Keratinocyte (primary cell): ENCODE measurements at places on chromosomes 2 and 18.

GRCh38 chr2:229578052-229578846 is 136.1 kb downstream of the DNER start:
- H3K4me3 ChIP-seq = no peak overlapping the region
- no peaks in the 10 kb centered on the region for H3K27me3 ChIP-seq
- no peaks in the 10 kb centered on the region for H3K36me3 ChIP-seq
- no peaks in the 10 kb centered on the region for H3K4me1 ChIP-seq
- H3K27ac ChIP-seq = no peak overlapping the region

GRCh38 chr2:48278590-48278989 is 251.4 kb upstream of the STON1 start:
- no peak for DNase-seq
- H3K4me3 ChIP-seq = no peak overlapping the region
- no peaks in the 10 kb centered on the region for H3K36me3 ChIP-seq
- no peaks in the 10 kb centered on the region for H3K27me3 ChIP-seq
- peaks cover 4% of the 10 kb centered on the region for H3K4me1 ChIP-seq
- no peak overlapping the region for H3K27ac ChIP-seq

DNA sequence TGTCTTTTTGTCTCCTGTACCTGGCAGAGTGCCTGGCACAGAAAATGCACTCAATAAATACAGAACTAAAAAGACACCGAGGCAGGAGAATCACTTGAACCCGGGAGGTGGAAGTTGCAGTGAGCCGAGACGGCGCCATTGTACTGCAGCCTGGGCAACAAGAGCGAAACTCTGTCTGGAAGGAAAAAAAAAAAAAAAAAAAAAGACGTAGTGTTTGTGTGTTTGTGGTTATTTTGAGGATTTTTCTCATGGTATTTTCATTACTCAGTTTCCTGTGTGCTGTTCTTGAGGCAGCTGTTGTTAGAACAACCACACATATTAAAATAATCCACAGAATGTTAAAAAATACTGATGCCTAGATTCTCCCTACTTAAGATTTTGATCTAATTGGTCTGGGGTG is 519.2 kb upstream of the SPHKAP start:
- no peak overlapping the region for H3K4me3 ChIP-seq
- H3K4me1 ChIP-seq = peaks cover 7% of the 10 kb centered on the region
- H3K27me3 ChIP-seq = no peaks in the 10 kb centered on the region
- peak overlapping the region; percentile 2 for H3K27ac ChIP-seq

- no peak overlapping the region for H3K27ac ChIP-seq
- H3K36me3 ChIP-seq = no peaks in the 10 kb centered on the region
- H3K4me1 ChIP-seq = peaks cover 17% of the 10 kb centered on the region
- no peak for DNase-seq
- H3K27me3 ChIP-seq = no peaks in the 10 kb centered on the region
Observed at GRCh38 chr2:158006961-158007719, 94.5 kb upstream of the UPP2 start.

DNA sequence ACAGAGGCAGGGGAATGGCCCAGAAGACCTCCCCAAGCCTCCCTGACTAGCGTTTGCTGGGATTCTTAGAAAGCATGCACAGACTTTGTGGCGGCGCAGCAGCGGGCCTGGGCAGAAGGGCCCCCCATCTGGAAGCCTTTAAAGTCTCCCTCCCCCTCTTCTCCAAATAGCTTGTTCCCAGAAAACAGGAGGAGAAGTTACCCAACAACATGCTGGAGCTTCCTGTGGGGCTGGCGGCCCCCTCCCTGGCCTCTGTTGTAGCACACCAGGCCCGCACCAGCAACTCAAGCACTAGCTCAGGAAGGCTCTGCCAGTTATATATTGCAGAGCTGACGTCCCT is 334.8 kb downstream of the DYSF start:
- no peak overlapping the region for H3K27ac ChIP-seq
- no peak overlapping the region for H3K4me3 ChIP-seq
- H3K36me3 ChIP-seq = no peaks in the 10 kb centered on the region
- no peak for DNase-seq
- peaks cover 7% of the 10 kb centered on the region for H3K4me1 ChIP-seq
- H3K27me3 ChIP-seq = peaks cover 21% of the 10 kb centered on the region

DNA sequence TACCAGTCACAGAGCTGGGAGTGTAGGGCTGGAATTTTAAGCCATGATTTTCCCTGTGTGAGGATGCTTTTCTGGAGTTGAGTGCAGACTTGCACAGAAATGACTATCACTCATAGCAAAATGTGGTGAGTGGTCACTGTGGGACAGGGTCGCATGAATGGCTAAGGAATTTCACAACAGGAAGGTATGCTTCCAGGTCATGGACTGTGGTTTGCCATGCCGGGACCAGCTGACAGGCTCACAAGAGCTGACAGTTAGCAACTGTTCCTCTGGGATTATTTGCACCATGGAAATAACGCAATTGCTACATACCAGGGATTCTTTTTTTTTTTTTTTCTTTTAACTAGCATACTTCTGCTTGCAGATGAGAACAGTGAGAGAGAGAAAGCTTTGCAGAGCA is 3.8 kb upstream of the UXS1 start:
- H3K4me3 ChIP-seq = no peak overlapping the region
- no peak for DNase-seq
- no peaks in the 10 kb centered on the region for H3K36me3 ChIP-seq
- H3K27me3 ChIP-seq = no peaks in the 10 kb centered on the region

DNA sequence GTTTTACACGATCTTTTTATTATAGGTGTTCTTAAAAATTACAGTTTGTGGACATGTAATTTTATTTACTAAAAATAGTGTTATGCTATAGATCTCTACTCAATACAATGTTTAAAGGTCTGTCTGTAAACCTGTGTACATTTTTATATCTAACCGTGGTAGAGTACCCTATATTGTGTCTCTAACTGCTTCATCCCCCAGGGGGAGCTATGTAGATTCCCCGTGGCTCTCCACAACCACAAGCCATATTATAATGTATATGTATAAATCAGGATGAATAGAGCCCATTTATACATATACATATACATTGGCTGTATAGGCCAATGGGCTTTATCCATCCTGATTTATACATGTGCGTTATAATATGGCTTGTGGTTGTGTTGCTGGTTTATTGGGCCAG is 59.4 kb downstream of the ADAM23 start:
- H3K27me3 ChIP-seq = no peaks in the 10 kb centered on the region
- no peak overlapping the region for H3K4me3 ChIP-seq

- DNase-seq = no peak
- H3K4me3 ChIP-seq = no peak overlapping the region
- H3K27ac ChIP-seq = no peak overlapping the region
- H3K36me3 ChIP-seq = no peaks in the 10 kb centered on the region
- H3K27me3 ChIP-seq = no peaks in the 10 kb centered on the region
- peaks cover 8% of the 10 kb centered on the region for H3K4me1 ChIP-seq
Observed at GRCh38 chr2:57368190-57368589, 678.4 kb upstream of the VRK2 start.

- no peaks in the 10 kb centered on the region for H3K27me3 ChIP-seq
- H3K27ac ChIP-seq = no peak overlapping the region
- no peaks in the 10 kb centered on the region for H3K36me3 ChIP-seq
- no peak for DNase-seq
- H3K4me1 ChIP-seq = no peaks in the 10 kb centered on the region
Observed at GRCh38 chr2:167686691-167687090, 560.7 kb downstream of the STK39 start.

DNA sequence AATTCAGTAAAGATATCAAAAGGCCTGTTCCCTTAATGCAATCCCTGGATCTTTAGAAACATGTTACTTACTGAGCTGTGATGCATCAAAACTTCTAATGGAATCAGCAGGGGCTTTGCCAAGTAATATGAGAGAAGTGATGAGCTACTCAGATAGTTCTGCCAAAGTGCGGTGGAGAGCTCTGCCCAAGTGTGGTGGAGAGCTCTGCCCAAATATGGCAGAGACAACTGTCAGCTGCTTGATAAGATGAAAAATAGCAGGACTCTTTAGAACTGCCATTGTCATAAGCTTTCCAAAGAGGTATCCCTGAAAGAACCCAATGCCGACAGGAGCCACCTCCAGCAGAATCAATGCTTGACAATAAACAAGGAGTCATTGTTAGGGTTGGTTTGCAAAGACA is 167.9 kb upstream of the SLC39A10 start:
- no peaks in the 10 kb centered on the region for H3K27me3 ChIP-seq
- no peak for DNase-seq
- H3K4me1 ChIP-seq = peaks cover 9% of the 10 kb centered on the region

DNA sequence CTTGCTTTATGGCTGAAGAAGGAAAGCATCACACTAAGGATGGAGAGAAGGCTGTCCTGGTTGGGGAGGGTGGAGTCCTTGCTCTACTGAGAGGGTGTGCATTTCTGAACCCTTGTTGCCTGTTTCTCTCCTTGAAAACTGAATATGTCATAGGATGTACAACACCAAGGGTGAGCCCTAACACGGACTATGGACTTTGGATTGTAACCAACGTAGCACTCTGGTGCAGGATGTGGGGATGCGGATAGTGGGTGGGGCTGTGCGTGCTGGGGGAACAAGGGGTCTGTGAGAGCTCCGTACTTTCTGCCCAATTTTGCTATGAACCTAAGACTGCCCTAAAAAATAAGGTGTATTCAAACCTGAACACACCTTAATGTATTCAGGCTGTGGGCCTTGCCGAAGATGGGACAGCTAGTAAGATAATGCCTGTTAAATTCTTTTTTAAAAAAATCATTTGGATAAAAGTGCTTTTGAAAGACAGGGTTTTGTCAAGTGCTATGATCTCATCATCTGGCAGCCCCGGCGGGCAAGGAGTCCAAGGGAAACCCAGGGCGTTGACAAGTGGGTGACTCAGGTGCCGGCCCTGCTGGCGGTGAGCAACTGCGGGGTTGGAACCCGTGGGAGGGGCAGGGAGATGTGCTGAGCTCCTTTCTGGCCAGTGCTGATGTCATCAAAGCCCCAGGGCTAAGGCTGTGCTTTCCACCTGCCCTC is 54.0 kb downstream of the GATA6 start:
- H3K27me3 ChIP-seq = no peaks in the 10 kb centered on the region
- H3K4me3 ChIP-seq = no peak overlapping the region
- H3K36me3 ChIP-seq = no peaks in the 10 kb centered on the region
- H3K27ac ChIP-seq = no peak overlapping the region
- H3K4me1 ChIP-seq = peaks cover 20% of the 10 kb centered on the region

GRCh38 chr18:70491734-70492348 is 203.0 kb downstream of the SOCS6 start:
- no peak for DNase-seq
- H3K27ac ChIP-seq = no peak overlapping the region
- H3K27me3 ChIP-seq = peaks cover 4% of the 10 kb centered on the region
- H3K4me1 ChIP-seq = no peaks in the 10 kb centered on the region
- H3K4me3 ChIP-seq = no peak overlapping the region

DNA sequence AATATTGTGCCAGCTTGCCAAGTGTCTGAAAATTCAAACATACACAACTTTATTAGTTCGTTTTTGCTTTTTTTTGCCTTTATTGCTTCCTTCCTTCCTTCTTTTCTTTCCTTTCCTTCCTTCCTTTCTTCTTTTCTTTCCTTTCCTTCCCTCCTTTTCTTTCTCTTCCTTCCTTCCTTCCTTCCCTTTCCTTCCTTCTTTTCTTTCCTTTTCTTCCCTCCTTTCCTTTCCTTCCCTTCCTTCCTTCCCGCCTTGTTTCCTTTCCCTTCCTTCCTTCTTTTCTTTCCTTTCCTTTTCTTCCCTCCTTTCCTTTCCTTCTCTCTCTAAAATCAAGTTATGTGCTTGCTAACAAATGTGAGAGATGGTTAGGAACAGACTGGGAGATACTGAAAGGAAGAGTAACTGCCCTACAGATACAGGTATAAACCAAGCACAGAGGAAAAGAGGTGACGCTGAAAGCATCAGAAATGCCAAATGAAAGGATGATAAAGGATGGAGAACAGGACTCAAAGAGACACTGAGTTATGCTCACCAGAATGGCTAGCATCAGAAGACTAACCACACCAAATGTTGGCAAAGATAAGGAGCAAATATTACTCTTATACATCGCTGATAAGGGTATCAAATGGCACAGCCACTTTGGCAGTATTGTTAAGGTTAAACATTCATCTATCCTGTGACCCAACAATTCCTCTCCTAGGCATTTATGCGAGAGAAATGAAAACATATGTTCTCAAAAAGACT is 151.6 kb downstream of the MREG start:
- H3K4me1 ChIP-seq = no peaks in the 10 kb centered on the region
- H3K27ac ChIP-seq = no peak overlapping the region
- H3K36me3 ChIP-seq = no peaks in the 10 kb centered on the region

DNA sequence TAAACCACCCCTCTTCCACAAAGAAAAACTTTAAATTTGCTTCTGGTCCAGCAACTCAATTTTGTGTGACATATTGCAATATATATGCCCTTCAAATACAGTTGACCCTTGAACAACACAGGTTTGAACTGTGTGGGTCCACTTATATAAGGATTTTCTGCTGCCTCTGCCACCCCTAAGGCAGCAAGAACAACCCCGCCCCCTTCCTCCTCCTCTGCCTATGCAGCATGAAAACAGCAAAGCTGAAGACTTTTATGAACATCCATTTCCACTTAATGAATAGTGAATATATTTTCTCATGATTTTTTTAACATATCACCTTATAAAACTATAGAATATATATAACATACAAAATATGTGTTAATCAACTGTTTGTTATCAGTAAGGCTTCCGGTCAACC is 58.3 kb downstream of the EML4 start:
- H3K4me1 ChIP-seq = peaks cover 5% of the 10 kb centered on the region
- H3K36me3 ChIP-seq = no peaks in the 10 kb centered on the region
- H3K27me3 ChIP-seq = no peaks in the 10 kb centered on the region

DNA sequence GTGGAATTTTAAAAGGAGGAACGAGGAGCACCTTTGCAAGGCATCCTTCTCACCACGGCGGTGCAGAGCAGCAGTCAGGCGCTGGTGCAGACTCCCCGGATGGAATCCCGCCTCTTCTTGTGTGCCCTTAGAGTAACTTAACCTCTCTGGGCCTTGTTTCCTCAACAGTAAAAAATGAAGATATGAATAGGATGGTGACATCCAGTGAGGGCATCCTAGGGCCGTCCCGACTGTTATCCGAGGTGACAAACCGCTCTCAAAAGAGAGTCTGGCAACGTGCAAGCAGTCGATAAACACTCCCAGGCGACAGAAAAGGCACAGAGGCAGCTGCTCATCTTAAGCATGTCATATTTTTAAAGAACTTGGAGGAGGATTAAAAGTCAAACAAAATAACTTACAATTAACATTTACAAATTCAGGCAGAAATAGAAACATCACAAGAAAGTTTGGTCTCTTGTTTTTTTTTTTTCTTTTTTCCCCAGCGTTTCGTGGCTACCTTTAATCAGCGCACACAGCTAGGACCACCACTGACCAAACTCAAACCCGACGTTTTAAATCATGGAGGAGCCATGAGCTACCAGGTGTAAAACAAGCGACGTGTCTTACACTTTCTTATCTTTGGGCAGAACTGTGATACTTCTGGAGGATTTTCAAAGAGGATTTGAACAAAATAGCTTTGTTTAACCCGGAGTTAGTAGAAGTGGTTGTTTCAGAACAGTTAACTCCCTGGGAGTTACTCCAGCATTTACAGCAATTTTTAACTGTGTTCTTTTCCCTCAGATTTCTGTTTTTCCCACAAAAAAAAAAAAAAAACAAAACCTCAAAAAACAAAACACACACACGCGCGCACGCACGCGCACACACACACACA is 2.1 kb downstream of the MBP start:
- H3K4me3 ChIP-seq = peak overlapping the region; percentile 89
- no peaks in the 10 kb centered on the region for H3K36me3 ChIP-seq
- H3K27me3 ChIP-seq = no peaks in the 10 kb centered on the region
- peaks cover 49% of the 10 kb centered on the region for H3K4me1 ChIP-seq
- DNase-seq = no peak
